ENCODE measurements at places on chromosomes 5 and 9.

DNA sequence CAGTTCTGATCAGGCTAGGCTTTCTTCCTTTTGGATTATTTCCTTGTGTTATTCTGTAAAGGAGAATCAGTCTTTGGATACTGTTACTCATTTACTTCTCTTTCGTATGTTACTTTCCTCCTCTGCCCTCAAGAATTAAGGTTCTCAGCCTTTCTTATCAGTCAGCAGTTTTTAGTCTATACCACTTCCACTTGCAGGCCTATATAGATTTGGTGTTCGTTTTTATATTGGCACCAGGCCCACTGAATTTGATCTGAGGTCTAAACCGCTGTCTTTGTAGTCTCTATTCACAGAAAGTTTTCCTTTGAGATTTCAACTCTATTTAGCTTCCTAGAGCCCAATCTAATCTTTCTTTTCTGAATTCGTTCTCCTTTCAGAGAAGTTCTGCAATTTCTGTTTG lies 62.8 kb downstream of the ERBIN start:
- DNase-seq = no peak

GRCh38 chr9:87147839-87148238 lies 200.5 kb upstream of the GAS1 start:
- no peak for DNase-seq

DNA sequence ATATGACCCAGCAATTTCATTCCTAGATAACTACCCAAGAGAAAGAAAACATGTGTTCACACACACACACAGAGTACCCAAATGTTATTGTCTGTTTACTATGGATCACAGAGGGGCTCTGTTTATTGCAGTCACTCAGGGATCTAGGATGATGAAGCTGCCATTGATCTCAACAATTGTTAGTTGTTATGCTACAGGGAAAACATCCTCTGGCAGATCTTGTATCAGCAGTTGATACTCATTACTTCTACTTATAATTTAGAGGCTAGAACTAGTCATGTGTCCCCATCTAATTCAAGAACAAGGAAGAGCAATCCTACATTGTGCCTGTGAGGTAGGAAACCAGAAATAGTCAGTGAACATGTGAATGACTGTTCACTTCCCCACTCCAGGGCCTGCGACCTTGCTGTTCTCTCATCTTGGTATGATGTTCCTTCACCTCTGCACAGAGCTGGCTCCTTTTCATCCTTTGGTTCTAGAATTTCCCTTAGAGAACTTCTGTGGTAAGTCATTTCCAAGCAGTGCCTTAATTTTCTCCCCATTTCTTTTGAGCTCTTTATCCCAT lies 30.3 kb downstream of the NMUR2 start:
- DNase-seq = no peak

DNA sequence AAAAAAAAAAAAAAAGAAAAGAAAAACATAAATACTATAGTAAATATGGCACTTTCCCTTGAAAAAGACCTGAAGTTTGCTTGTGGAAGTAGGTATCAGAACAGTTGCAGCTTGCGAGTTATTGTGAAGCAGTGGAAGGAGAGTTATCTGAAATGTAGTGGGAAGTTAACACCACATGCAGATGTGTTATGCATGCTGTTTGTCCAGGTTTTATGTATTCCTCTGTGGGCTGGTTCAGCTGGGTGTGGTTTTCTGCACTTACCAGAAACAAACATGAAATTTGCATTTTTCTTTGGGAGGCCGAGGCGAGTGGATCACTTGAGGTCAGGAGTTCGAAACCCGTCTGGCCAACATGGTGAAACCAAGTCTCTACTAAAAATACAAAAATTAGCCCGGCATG lies 42.1 kb upstream of the CTNNA1 start:
- no peak for DNase-seq

DNA sequence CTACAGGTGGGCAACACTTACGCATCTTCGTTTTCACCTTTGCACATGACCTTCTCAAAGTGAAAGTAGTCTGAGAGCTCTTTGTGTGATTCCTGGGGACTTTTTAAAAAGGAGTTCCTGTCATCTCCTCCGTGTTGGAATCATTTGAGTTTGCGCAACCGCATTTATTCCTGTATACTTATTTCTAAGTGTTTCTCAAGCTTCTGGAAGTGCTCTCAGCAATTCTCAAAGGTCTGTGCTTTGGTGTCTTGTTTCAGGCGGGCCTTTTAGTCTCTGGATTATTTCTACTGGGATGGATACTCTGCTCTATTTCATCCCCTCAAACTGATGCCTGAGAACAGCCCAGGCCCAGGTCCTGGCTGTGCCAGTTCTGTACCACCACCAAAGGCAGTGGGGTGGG lies 226.5 kb upstream of the TUT7 start:
- no peak for DNase-seq

GRCh38 chr5:45017568-45017967 lies 208.8 kb downstream of the MRPS30 start:
- DNase-seq = no peak

GRCh38 chr9:86353655-86354010 lies 577 bp downstream of the TUT7 start:
- no peak for DNase-seq

DNA sequence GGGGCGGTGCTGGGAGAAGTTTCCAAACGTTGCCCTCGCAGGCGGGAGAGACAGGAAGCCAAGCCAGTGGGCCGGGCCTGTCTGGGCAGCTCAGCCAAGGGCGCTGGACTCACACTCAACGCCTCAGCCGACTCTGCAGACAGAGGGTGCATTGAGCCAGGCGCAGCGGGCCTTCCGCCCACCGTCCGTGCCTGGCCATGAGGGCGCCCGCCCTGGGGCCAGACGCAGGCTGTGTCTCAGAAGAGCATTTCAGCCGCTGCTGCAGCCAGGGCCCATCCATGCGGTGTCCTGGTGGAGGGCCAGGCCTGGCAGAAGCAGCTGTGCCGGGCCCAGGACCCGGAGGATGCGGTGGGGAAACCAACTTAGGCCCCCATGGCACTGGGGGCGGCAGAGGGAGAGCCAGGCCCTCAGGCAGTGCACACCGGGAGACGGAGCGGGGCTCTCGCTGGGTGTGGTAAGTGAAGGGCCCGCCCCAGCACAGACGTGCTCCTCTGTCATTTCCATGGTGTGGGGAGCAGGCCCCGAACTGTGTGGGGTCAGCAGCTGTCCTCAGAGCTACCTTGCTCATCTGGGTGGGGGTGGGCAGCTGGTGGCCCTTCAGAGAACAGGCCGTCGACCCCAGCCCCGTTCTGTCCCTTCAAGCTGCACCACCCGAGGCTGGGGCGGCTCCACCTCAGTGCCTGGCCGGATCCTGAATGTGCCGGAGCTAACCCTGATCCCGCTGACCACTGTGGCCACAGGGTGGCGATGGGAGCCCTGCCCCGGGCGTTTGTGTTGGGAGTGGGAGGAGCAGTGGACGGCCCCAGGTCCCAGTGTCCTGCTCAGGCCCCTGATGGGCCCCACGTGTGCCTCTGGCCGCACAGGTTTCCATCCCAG lies 18.0 kb downstream of the DNLZ start:
- no peak for DNase-seq

GRCh38 chr5:21574438-21574837 lies 1278.7 kb downstream of the CDH12 start:
- no peak for DNase-seq

DNA sequence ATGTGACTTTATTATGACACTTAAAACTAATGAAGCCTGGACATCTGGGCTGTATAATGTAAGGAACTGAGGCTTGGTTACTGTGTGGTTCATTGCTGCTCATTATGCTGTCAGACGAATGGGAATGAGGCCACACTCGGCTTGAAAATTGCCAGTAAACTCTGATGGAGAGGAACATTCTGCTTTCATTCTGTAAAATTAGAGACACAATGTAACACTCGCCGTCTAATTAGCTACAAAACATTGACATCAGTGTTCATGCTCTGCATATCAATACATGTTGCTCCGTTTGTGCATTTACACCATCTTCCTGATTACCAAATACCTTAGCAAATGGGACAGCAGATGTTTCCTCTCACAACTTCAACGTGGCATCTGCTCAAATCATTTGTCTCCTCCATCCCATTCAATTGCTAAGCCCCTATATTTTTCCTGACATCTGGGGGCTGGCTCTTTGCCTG lies 133.0 kb downstream of the SLC28A3 start:
- DNase-seq = no peak

DNA sequence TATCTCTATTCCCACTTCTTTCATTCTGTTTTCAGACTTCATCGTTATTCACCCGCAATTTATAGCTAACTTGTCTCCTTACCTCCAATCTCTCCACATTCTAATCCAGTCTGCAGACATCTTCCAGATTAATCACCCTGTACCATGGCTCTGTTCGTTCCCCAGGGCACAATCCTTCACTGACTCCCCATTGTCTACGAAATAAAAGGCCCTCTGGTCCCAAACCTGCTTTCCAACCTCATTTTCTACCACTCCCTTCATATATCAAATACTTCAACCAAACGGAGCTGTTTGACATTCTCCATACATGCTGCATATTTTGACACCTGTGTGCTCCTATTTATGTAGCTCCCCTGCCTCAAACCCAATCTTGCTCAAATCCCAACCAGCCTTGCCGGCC lies 1720.6 kb upstream of the WWC1 start:
- DNase-seq = no peak

DNA sequence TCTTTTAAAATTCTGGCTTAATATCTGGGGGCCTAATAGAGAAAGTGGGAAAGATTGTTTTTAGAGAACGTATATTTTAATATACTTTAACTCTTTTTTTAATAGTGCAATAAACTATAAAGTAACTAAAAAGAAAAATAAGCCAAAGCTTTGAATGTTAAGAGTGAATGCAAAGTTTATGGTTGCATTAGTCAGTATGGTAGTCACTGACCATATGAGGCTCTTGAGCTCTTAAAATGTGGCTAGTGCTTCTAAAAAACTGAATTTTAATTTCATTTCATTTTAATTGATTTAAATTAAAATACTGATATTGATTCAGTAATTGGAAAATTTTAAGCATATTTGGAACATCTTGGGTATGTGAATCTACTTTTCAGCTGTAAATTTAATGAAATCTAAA lies 310.7 kb downstream of the PJA2 start:
- no peak for DNase-seq

GRCh38 chr9:99785010-99785590 lies 36.6 kb upstream of the NR4A3 start:
- DNase-seq = no peak

DNA sequence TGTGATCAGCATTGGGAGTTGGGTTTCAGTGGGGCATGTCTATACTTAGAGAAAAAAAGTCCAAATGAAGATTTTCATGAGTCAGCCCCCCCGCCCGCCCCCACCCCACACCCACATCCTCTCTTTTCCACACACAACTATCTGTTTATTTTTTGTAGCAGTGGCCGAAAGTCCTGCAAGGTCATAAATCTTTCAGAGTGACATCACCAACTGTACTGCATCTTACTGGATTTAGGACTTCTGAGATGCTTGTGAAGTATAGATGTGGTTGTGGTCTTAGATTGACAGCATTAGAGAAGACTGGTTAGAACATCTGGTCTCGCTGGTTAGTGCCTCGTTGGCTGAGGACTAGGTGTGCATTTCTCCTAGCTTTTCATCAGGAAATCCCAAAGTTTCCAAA lies 7.3 kb upstream of the ROPN1L start:
- DNase-seq = no peak

GRCh38 chr5:156378159-156378558 lies 51.2 kb downstream of the SGCD start:
- DNase-seq = no peak

- DNase-seq = no peak
Measured at GRCh38 chr5:32044939-32045338, 129.2 kb downstream of the GOLPH3 start.

DNA sequence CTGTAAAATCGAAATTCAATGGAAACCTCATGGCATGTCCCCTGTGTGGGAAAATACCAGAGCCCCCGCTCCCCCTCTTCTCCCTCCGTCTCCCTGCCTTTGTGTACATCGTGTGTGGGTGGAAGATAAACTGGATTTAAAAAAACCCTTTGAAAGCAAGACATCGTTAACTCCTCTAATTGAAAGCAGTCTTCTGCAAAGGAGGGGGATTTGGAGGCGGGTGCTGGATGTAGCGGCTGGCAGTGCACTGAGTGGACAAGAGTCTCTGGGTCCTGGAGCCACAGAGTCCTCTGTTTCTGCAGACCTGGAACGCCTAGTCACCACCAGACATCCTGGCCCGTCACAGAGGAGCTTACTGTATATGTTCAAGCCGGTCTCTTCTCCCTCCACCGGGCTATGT lies 169.4 kb downstream of the PAPPA start:
- DNase-seq = no peak

- DNase-seq = no peak
Measured at GRCh38 chr9:13358128-13358527, 78.6 kb upstream of the MPDZ start.

- DNase-seq = no peak
Measured at GRCh38 chr5:43049236-43049635, 9.1 kb upstream of the ANXA2R start.

DNA sequence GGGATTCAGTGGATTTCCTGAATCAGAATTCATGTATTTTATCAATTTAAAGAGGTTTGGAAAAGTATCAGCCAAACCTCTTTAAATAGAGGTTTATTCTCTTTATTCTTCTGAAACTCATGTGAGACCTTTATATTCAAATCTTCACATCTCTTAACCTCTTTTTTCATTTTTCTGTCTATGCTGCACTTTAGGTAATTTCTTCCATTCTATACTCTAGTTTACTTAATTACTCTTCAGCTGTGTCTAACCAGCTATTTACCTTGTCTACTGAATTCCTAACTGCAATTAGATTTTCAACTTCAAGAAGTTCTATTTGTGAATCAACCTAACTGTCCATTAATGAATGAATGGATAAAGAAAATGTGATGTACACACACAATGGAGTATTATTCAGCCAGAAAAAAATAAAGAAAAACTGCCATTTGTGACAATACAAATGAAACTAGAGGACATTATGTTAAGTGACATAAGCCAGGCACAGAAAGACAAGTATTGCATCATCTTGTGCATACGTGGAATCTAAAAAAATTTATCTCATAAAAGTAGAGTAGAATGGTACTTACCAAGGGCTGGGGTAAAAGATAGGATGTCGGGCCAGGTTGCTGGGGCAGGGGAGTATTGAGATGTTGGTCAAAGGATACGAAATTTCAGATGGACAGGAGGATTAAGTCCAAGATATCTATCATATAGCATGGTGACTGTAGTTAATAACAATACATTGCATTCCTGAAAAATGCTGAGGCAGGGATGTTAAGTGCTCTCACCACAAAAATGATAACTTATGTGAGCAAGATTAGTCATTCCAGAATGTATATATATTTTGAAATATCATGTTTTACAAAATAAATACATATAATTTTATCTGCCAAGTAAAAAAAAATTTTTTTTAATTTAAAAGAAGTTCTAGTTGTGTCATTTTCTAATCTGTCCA lies 129.5 kb upstream of the LRRTM2 start:
- DNase-seq = no peak

GRCh38 chr5:170168797-170169196 lies 63.1 kb downstream of the FOXI1 start:
- DNase-seq = no peak

GRCh38 chr9:83649515-83649914 lies 26.6 kb downstream of the IDNK start:
- DNase-seq = no peak

GRCh38 chr5:59357381-59357977 lies 536.0 kb downstream of the PDE4D start:
- no peak for DNase-seq
